Stimulated activated CD8-positive, alpha-beta memory T cell treated with anti-CD3 and anti-CD28 coated beads, Interleukin-15, amount 100 ng/mL, for 1 hour (primary cell): ENCODE measurements at places on chromosomes 7 and 10.

- DNase-seq: no peak
Measured at GRCh38 chr10:132885451-132886210, 56.7 kb downstream of the CFAP46 start.

GRCh38 chr7:8714791-8715190 is 281.4 kb downstream of the NXPH1 start:
- no peak for DNase-seq

GRCh38 chr10:17649836-17650235 is 5.9 kb downstream of the STAM start:
- no peak for DNase-seq

DNA sequence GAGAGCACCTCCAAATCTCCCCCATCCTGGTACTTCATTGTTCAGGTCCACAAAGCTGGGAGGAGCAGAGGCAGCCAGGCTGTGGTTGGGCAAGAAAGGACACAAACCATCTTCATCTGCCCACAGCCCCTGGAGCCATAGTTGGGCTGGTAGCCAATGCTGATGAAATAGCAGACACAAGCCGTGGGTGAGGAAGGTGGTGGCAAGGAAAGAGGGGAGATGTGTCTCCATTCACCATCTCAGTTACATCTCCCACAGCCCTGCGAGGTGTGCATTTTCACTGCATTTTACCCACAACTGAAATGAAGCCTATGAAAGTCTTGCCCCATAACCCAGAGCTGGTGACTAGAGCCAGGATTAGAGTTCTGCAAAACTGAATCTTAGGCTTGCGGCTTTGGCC is 35.0 kb downstream of the PIK3AP1 start:
- DNase-seq: no peak

DNA sequence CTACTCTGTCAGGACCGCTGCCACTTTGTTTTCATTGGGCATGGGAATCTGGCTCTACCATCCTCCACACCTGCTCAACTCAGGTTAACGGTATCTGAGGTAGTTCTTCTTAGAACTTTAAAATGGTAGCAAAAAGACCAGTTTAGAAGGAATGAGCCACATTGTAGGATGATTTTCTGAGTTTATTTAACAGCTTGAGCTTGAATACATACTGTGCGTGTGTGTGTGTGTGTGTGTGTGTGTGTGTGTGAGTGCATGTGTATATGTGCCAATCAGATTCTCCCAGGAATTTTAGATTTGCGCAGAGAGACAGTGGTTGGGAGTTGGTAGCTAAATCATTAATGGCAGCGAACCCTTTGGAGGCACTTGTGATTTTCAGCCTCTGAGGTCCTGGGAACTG is 81.4 kb downstream of the SPAG6 start:
- no peak for DNase-seq

DNA sequence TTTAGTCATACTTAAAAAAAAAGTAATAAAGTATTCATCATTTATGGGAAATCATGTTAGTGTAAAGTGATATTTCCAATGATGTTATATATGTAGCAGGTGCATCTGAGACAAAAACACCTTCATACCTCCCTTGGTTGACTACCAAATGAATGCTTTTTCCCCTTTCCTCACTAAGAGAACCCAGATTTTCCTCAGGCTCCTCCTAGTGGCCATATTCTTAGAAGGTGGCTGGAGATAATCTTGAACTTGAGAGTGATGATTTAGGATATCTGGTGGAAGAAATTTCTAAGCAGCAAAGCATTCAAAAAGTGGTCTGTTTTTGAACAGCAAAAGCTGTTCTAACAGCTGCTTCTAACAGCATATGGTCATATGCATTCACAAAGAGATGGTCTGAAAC is 16.8 kb upstream of the DNAH11 start:
- no peak for DNase-seq

DNA sequence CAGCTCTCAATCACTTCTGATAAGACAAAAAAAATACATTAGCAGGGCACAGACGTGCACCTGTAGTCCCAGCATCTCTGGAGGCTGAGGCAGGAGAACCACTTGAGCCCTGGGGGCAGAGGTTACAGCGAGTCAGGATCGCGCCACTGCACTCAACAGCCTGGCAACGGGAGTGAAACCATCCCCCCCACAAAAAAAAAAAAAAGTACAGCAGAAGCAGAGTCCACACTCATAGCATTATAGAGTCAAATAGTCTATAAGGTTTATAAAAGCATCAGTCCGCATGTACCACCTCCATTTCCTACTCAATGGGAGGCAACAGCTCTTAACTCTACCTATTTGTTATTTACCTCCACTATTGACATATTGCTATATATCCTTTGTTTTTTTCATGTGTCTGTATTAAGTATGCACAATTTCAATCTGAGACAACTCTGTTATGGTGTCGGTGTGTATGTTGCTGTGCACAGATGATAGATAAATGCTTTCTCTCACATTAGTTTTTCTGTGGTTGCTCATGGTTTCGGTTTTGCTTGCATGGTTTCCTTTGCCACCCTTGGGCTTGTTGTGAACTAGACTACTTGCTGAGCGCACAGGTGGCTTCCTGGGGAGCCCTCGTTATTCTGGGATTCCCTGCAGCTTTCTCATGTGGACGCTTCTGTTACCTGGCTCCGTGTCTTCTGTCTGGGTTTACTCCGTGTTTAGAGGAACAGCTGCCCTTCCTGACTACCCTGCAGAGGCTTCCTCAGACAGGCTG is 40.4 kb downstream of the PROSER2 start:
- DNase-seq: peak; percentile 29
